ENCODE measurements at places on chromosomes 3 and 15.

DNA sequence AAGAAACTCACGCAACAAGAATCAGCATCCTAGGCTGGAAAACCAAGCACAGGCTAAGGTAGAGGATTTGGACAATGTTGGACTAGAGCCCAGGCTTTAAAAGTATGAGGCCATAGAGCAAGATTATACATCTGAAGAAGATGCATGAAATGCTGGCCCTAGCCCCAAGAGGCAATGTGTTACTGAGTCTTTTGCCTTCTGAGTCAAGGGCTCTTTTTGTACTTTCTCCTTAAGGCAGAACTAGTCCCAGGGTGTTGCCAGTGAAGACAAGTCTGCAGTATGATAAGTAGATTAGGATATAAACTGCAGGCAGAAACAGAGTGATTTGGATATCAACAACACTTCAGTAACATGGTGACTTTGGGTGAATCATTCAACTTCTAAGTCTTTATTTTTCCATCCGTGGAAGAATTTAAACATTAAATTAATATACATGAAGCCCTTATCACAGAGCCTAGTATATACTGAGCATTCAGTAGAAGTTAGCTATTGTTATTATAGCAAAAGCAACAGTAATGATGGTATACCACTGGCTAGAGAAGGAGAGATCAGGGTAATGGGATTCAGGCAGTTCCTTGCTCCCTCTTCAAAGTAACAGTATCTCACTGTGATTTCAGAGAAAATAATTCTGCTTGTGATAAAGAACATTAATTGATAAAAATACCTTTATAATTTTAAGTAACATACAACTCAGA is 99.9 kb upstream of the MLF1 start:
- DNase-seq: peak; percentile 44

DNA sequence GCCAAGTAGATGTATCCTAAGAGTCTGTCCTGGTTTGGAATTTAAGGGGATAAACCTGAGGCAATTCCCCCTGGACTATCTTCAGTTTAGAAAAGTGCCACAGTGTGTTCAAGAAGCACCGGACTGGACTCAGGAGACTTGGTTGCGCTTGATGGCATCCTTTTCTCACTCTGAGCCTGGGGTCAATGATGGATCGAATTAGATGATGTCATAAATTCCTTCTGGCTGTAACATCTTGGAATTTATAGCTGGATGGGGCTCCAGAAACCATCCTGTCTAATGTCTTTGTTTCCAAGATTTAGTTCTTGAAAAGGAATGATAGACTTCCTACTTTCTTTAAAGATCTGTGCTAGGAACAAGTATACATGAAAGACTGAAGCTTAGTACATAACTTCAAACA is 280.6 kb downstream of the LPP start:
- DNase-seq: peak; percentile 61

GRCh38 chr3:74693696-74694393 is 79.4 kb upstream of the CNTN3 start:
- DNase-seq: no peak

DNA sequence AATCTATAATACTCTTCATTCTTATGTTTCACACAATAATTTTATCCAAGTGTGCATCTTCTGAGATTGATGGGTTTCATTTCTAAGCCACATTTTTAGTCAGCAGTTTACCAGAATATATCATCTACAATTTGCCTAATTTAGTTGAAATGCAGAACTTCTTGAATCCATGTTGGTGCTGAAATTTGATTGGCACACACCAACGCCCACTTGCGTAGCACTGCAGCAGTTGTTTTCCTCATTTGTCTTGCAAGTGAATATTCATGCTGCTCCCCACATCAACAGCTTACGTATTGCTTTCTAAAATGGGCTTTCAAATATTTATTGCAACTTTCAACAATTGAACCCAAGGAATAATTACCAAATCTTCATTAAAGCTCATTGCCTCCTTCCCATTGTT is 87.8 kb upstream of the CTDSPL start:
- no peak for DNase-seq

GRCh38 chr15:55361048-55361447 is 42.0 kb downstream of the PIGB start:
- DNase-seq: no peak

DNA sequence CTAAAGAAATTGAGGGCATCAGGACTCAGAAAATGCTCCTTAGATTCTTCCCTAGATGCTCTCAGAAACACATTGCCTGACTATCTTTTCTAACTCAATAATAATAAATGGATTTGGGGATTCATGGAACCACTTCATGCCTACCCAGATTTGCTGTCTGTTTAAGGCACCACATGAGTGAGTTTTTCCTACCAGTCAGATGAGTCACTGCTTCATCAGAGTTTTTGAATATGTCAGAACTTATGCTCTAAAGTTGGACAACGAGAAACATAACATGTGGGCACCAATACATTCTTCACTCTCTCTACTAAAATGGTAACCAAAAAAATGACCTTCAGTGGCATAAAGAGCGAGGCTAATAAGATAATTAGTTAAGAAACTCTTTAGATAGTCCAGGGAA is 1135.1 kb downstream of the TUSC7 start:
- DNase-seq: peak; percentile 45

- no peak for DNase-seq
Measured at GRCh38 chr15:52255935-52256334, 39.7 kb downstream of the MYO5C start.

DNA sequence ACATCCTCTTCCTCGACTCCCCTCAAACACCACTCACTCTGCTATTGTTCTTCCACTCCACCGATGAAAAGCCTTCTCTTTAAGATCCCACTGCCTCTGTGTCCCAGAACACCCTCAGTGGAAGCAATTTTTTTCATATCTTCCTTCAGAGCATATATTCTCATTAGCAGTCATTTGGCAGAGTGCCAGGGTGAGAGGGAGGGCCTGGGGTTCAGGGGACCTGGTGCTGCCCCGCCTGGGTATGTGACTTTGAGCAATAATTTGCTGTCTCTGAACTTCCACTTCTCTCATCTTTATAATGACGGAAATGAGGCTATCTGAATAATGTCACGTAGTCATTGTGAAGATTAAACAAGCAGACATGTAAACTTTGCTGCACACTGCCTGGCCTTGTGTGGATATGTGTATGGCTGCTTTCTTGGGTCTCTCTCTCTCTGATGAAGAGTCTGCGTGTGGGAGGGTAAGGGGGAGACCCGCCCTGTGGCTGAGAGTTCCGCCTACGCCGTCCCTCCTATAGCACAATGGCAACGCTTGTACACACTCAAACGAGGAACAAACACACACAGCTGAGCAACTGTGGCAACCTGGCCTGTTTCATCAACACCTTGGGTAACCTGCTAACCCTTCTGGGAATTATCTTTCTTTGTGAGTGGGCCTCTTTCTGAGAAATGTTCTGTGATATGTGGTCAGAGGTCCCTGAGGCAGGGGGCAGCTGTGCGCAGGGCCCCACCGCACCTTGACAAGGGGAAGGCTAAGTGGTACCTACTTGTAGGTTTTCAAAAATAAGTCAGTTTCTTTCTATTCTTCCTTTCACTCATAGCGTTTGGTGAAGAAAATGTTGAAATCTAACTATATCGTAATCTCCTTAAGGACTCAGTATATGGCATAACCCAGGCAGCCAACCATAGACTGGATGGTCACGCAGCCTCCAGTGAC is 369.8 kb downstream of the SV2B start:
- DNase-seq: no peak
